ENCODE measurements at places on chromosomes 3 and 15. TPM values are rescaled to one million over a fixed set of nuclear protein-coding genes. Genes with fewer than 3 reads are reported as not detected.

The SERINC4 gene
- total RNA-seq, result 0.41 TPM

The CLEC3B gene
- 24.1 TPM for total RNA-seq

The NEO1 gene
- total RNA-seq, result 156 TPM

DNA sequence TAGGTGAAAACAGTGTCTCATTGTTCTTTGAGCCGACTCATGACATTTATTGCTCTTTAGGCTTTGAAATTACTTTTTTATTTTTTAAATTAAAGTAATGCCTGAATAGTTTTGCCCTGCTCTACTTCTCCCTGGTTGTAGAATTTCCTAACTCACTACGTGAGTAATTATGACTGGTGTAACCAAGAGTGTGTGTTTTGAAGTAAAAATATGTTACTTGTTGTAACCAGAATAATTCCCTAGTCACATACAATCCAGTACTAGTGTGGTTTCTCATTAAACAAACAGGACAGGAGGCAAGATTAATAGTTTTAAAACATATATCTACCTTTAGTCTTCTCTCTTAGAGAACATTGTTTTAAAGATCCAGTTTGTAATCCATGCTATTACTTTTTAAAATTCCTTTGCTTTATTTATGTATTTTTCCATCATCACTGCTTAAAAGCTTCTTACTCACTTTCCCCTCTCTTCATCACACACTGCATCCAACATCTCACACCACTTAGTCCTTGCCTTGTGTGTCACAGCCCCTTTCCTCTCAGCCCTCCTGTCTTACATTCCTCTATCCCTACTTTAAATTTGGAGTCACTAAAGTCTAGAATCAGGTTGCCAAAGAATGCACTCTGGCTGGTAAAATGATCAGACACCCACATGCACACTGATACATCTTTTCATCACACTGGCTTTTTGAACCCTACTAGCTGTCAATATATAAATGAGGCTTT, 219.7 kb downstream of the WNT5A start:
- DNase-seq, result no peak

GRCh38 chr15:90718232-90718631, 1.1 kb downstream of the BLM start:
- no peak for DNase-seq

The GALNT15 gene
- total RNA-seq, result 2.0 TPM

The C2CD4A gene
- total RNA-seq, result under 0.01 TPM

DNA sequence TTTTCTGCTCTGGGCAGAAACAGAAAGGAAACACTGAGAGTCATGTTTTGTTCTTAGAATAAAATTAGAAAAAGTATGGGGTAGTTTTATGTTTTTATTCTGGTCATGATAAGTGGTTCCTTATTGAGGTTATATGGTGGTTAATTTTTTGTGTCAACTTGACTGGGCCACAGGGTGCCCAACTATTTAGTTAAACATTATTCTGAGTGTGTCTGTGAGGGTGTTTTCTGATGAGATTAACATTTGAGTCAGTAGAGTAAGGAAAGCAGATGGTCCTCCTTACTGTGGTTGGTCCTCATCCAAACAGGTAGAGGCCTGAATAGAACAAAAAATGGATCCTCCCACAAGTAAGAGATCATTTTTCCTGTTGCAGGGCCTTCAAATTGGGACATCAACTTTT, 98.9 kb downstream of the C3orf38 start:
- no peak for DNase-seq

The SLC38A3 gene
- 2.0 TPM for total RNA-seq

- no peak for DNase-seq
Measured at GRCh38 chr3:116561529-116561928, 116.2 kb upstream of the LSAMP start.

The ITIH1 gene
- total RNA-seq, result not detected

GRCh38 chr3:188712248-188712924, 459.4 kb upstream of the TPRG1 start:
- DNase-seq, result no peak

DNA sequence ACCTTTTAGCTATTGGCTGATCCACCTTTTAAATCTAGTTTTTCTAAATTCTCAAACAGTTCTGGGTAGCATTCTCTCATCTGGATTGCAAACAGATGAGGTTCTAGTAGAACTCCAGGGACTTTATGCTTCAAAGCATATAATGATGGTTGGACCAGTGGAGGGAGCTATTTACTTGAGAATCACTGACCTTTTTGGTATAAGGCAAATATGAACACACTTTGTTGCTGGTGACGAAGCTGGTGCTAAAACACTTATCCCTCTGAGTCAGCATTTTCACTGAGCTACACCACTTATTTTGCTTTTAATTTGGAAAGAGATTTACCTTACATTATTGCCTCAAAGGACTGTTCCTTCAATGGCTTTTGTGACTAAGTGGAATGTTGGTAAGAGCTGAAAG, 58.6 kb upstream of the SLITRK3 start:
- DNase-seq, result peak; percentile 4
